Kidney epithelial cell (primary cell): ENCODE measurements at places on chromosomes 1 and 21.

GRCh38 chr1:41380195-41380594, 19.0 kb downstream of the FOXO6 start:
- no peak for DNase-seq

- no peak for DNase-seq
Observed at GRCh38 chr1:175480343-175480822, 263.0 kb downstream of the TNR start.

GRCh38 chr1:66809736-66810326, 8.8 kb upstream of the INSL5 start:
- peak; percentile 10 for DNase-seq

DNA sequence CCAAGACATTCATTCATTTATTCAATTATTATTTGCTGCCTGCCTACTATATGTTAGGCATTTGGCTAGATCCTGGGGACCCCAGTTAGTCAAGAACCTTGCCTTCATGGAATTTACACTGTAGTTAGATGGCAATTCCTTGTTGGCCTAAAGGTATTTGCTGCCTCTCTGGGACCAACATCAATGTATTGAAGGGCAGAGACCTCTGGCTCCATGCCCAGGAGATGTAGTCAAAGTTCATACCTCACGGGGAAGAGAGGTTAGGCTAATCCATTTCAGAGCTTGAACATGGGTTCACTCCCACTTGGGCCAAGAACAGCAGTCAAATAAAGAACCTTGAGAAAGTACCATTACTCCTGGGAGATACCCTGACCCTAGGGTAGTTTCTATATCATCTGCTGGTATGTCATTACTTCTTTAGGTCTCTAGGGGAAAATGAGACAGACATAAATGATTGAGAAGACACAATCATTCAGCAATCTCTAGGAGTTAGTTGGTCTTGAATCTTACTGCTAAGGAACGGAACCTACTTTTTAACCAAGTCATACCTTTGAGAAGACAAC, 32.0 kb downstream of the SORT1 start:
- no peak for DNase-seq

GRCh38 chr21:25171438-25171837, 435.8 kb downstream of the MRPL39 start:
- peak; percentile 12 for DNase-seq

GRCh38 chr1:113983826-113984225, 4.6 kb downstream of the OLFML3 start:
- DNase-seq = no peak

- DNase-seq = no peak
Observed at GRCh38 chr1:203161703-203162102, 13.9 kb downstream of the MYBPH start.

- no peak for DNase-seq
Observed at GRCh38 chr1:175209493-175209921, 16.9 kb upstream of the KIAA0040 start.
